ENCODE measurements at places on chromosomes 5 and 9.

GRCh38 chr5:683551-684481 is 9.3 kb downstream of the TPPP start:
- DNase-seq, result no peak

DNA sequence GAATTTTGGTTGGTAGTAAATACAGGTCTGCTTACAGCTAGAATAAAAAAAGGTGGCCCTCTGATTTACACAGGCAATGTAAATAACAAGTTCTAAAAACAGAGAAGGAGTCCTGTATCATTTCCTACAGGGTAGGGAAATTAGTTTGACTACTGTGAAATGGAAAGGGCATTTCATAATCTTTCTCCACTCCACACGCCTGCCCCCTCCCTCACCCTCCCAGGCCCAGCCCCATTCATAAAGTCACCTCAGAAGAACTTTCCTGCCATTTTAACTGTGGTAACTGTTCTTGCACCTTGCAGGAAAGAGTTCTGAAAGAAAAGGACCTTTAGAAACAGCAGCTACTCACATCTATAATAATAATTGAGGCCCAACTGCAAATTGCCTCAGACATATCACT is 69.7 kb downstream of the MEF2C start:
- DNase-seq, result no peak

- no peak for DNase-seq
Observed at GRCh38 chr5:150159741-150160179, 4.1 kb upstream of the PDGFRB start.

DNA sequence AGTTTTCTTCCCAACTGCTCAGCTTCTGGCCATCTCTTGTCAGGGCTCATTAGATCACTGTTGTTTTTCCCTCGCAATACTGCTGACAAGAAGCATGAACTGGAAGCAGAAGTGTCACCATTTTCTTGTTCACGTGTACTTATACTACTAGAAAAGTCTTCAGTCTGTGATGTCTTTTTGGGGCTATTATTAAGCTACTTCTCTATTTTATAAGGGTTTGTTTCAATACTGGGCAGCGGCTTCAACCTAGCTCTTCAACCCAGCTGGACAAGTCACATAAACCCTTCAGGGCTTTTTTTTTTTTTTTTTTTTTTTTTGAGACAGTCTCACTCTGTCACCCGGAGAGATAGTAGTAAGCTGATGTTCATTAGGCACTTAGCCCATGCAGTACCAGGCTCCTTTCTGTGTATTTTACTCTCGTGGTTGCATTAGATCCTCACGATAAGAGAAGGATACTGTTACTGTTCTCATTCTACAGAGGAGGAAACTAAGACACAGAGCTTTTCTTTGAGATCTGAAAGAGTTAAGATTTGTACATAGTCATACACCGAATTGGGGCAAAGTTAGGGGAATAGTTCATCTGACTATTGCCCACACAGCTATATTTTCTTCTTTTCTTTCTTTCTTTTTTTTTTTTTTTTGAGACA is 20.5 kb downstream of the RAPGEF1 start:
- DNase-seq, result no peak

DNA sequence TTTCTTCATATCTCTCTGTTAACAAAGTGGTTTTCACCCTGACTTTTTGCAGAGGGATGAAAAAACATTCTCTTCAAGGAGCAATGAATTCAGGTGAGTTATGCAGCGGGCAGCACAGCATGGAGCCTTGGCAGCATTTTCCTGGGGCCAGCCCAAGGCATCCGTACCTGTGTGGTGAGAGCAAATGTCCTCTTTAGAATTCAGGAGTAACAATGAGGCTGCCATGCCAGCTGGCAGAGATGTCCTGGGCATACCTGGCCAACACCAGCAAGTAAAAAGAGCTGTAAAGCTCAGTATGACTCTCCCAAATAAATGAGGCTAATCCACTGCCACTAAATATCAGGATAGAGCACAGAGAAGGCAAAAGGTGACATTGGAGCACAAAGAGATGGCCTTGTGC is 277.6 kb upstream of the TRPC7 start:
- no peak for DNase-seq

DNA sequence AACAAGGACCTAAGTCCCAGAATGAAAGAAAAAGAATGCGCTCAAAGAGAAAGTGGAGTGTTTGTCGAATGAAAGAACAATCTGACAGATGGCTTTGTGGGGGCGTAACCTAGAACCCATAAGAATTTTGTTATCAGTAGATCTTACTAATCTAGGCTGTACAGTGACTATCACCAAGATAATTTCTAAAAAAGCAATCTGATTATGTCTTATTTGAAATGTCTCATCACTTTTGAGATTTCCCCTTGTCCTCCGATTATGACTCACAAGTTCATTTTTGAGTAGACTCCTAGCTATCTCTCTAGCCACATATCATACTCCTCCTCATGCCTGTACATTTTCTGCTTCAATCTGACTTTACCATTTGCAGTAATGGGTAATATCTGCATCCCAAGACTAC is 135.6 kb upstream of the SMARCA2 start:
- DNase-seq, result no peak

- DNase-seq, result no peak
Observed at GRCh38 chr5:177162379-177162778, 28.8 kb downstream of the NSD1 start.

DNA sequence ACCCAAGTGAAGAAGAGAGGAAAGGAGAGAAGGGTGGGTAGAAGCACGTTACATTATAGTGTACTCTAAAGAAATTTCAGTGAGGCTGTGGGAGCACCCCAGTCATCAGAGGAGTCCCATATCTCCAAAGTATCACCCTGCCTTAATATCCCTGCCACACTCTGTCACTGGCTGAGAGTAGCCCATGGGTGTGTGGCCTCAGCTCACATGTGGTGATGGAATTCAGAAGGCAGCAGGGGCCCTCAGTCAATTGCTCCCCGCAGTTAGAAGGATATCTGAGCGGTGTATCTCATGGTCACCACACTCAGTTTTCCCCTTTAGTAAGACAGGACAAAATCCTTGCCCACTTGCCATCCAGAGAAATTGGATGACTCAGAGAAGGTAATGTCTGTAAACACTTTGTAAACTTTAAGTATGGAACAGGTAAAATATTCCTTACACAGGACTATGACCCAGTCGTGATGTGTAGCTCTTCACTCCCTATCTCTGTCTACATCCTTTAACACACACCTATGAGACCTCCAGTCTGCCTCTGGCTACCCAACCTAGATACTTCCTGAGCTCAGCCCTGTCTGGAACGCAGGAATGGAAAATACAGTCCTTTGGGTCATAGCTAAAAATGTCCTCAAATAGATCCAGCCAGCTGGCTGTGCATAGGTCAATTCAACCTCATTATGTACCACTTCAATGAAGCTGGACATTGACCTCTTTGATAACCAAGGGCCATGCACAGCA is 24.3 kb upstream of the PLIN2 start:
- no peak for DNase-seq

GRCh38 chr5:55160493-55161209 is 680 bp downstream of the GPX8 start:
- no peak for DNase-seq

- no peak for DNase-seq
Observed at GRCh38 chr9:109238655-109239054, 71.6 kb upstream of the FRRS1L start.

GRCh38 chr5:143554918-143555477 is 151.5 kb upstream of the NR3C1 start:
- DNase-seq, result no peak

- no peak for DNase-seq
Observed at GRCh38 chr5:106964132-106964531, 706.6 kb downstream of the EFNA5 start.

DNA sequence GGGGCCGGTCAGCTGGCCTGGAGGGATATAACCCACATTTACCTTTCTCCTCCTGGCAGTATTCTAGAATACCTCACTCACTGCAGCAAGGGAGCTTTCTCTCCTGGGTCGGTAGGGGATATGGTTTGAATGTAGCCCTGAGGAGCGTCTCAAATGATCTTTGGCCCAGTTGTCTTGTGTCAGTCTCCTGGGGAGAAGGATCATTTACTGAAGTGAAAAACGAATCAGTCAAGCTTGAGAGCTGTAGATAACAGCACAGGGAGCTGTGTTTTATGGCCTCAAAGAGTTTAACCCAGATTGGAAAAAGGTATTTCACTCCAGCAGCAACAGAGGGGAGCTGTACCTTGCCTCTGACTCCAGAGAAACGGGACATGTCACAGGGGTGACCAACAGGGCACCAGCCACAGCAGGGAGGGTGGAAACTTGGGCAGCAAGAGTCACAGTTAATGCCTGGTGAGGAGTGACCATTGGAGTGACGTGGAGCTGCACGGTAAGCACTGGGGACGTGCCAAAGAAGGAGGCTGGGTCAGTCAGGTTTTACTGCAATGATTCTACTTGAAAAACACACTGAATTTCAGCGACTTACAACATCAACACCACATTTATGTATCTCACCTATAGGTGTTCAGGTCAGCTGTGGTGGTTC is 29.8 kb upstream of the ZFR start:
- no peak for DNase-seq

DNA sequence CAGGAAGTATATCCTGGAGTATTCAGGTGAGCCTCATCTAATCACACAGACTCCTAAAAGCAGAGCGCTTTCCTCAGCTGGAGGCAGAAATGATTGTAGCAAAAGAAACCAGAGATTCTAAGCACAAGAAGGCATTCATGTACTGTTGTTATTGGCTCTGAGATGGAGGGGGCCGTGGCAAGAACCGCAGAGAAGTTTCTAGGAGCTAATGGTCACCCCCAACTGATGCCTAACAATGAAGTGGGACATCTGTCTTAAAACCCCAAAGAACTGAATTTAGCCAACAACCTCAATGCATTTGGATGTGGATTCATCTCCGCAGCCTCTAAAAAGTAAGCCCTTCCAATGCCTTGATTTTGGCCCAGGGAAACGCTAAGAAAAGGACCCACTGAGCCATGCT is 76.3 kb downstream of the ADAMTSL1 start:
- DNase-seq, result no peak

DNA sequence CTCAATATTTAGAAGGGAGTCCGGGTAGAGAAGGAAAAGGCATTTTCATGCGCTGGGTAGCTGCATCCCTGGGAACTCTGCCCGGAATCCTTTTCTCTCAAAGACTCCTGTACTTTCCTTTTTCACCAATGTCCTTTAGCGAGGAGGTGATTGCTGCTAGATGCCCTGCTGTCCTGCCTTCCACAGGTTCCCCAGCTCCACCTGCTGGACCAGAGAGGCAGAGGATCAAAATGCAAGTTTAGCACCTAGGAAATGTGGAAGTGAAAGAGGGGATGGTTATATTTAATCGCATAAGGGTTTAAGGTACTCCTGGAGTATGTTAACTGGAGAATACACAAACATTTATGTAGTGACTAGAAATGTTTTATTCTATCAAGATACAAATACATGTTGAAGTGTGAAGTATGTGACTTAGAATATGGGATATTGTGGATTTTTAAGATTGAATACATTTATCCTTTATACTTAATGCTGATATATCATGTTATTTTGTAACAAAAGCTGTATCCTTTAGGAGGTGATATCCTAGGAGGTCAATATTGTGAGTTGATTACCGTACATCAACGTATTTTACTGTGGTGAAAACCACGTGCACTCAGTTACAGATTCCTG is 145.7 kb downstream of the ARHGAP26 start:
- no peak for DNase-seq

DNA sequence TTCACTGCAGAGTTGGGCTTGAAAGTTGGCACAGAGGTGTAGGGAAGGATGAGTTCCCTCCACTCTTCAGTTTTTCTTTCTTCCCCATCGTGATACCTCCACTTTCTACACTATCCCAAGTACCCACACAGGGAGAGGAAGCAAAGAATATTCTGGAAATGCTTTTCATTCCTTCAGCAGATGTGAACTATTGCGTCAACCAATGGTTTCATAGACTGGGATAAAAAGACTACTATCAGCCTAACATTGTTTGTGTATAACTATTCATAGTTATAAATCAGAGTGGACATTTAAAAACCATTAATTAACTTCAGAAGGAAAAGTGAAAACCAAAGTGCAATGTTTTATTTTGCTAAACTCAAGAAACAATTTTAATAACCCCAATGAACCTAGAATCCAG is 63.6 kb upstream of the MAMDC2 start:
- DNase-seq, result no peak

GRCh38 chr5:52799358-52799982 is 11.8 kb downstream of the ITGA1 start:
- DNase-seq, result no peak

DNA sequence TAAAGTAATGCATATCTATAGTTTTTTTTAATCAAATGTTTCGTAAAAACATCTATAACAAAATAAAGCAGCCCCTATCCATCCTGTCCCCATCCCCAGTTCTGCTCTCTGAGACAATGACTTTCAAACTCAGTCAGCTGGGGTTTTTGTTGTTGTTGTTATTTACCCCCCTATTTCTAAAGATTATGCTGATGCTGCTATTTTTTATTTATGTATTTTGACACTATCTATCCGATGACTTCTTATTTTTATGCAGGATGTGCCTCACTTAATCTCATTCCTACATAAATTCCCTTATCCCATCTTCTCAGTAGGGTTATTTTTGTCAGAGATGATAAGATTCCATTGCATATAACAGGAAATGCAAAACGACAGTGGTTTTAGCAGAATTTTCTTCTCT is 45.3 kb upstream of the ENTREP1 start:
- DNase-seq, result no peak

DNA sequence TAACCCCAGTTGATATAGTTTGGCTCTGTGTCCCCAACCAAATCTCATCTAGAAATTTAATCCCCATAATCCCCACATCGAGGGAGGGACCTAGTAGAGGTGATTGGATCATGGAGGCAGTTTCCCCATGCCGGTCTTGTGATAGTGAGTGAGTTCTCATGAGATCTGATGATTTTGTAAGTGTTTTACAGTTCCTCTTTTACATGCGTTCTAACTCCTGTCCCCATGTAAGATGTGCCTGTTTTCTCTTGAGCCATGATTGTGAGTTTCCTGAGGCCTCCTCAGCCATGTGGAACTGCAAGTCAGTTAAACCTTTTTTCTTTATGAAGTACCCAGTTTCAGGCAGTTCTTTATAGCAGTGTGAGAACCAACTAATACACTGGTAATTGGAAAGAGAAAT is 73.6 kb downstream of the CDH12 start:
- DNase-seq, result no peak

DNA sequence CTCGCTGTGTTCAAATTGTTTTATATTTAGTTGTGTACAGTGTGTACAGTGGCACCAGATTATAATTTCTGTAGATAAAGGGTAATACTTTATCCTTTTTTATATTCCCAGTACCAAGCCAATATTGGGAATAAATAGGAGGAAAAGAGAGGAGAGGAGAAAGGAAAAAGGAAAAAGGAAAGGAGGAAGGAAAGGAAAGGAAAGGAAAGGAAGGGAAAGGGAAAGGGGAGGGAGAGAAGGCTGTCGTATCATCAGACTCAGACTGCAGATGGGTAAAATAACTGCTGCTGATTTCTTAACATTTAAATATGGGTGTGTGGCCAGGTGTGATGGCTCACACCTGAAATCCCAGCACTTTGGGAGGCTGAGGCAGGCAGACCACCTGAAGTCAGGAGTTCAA is 51.0 kb downstream of the C5orf22 start:
- no peak for DNase-seq

- no peak for DNase-seq
Observed at GRCh38 chr5:151643388-151643787, 43.3 kb downstream of the SPARC start.

- DNase-seq, result no peak
Observed at GRCh38 chr5:156174225-156174624, 152.7 kb upstream of the SGCD start.

GRCh38 chr9:125659954-125660353 is 47.1 kb downstream of the MAPKAP1 start:
- no peak for DNase-seq

- no peak for DNase-seq
Observed at GRCh38 chr5:122972877-122973276, 63.6 kb downstream of the PPIC start.

Data from NCI-H2029 treated with DMSO at 0.1 percent for 48 hours (cell line).